Stimulated activated CD8-positive, alpha-beta memory T cell treated with anti-CD3 and anti-CD28 coated beads, Interleukin-4, amount 100 ng/mL, for 1 hour (primary cell): ENCODE measurements at places on chromosomes 1 and 21.

- DNase-seq: no peak
Observed at GRCh38 chr1:210464519-210465039, 135.9 kb downstream of the HHAT start.

DNA sequence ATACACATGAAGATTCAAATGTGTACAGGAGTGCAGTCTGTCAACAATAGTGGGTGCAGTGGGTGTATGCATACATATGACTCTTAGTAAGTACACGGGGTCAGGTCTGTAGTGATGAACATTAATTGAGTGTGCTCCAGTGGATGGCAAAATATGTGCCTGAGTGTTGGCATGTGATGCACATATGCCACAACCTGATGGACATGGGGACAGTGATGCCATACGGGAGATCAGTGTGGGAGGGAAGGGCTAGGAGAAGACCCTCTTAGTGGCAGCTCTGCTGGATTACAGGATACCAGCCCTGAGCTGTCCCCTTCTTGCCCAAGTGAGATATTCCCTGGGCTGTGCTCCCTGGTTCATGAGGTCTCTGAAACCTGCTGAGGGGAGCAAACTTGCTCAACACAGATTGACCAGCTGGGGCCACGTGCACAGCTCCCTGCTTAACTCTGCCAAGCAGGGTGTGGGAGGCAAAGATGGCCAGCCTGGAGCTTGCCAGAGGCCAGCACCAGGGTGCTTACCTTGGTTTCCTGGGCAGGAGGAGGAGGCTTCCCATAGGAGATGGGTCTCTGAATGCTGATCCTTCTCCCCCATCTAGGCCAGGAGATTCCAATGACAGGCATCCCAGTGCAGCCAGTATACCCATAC is 2.2 kb downstream of the SHISA4 start:
- no peak for DNase-seq

DNA sequence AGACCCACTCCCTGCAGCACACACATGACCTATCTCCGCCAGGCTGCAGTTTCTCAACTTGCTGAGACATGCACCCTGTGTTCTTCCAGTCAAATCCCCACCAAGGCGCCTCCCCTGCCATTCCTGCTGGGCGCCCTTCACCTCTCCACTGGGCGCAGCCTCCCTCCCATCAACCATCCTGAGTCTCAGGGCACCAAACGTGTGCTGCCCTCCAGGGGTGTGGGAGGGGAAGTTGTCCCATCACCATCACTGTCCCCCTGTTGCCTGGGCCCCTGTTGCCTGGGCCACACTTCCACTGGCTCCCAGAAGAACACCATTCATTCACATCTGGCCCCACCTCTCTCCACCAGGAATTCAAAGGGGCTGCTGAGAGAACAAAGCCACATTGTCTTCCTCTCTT is 44.9 kb upstream of the EFHD2 start:
- DNase-seq: no peak

DNA sequence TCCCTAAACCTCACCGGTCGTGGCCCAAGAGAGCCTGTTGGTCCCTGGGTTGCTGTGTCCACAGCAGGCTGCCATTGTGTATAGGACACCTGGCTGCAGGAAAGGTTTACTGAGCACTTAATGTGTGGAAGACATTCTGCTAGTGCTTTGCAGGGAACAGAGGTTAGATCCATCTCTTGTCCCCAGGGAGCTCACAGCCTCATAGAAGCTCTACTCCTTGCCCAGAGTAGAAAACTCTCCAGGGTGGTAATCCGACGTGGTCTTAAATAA is 16.9 kb upstream of the ALPL start:
- DNase-seq: no peak

DNA sequence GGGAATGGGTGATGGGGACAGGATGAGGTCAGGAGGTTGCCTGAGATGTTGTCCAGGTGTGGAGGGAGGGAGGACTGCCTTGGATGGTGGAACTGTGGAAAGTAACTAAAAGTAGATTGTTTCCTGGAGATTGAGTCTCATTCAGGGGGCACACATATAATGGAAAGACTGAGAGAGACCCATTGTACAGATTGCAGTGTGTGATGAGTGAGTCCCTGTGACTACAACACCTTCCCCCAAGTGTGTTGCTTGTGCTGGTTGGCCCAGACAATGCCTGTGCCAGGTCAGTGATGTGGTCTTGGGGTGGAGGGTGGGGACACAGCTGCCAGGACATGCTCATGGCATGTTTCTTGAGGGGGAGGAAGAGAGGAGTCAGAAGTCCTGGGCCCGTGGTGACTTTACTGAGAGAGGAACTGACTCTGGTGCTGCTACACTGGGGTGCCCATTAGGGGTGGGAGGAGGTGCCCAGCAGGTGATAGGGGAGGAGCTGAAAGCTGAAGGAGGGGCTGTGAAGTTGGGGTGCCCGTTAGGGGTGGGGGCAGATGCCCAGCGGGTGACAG is 5.2 kb downstream of the SNAP47 start:
- DNase-seq: no peak

DNA sequence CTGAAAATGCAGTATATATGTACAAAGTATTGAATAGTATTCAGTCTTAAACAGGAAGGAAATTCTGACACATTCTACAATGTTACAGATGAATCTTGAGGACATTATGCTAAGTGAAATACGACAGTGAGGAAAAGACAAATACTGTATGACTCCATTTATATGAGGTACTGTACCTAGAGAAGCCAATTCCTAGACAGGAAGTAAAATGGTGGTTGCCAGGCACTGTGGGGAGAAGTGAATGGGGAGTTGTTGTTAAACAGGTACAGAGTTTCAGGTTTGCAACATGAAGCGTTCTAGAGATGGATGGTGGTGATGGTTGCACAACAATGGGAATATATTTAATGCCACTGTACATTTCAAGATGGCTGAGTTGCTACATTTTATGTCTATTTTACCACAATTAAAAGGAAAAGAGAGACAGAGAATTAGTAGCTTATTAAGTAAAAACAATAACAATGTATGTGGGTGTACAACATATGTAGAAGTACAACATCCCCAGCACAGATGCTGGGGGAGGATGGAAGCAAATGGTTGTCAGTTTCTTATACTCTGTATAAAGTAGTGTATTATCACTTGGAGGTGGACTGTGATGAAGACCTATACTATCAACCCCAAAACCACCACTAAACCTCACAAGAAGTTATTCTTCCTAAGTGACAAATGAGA is 3.9 kb upstream of the RAB4A start:
- DNase-seq: no peak

- DNase-seq: no peak
Observed at GRCh38 chr1:55741516-55741915, 526.4 kb upstream of the USP24 start.
